Left kidney (tissue), 8 donors: ENCODE measurements at places on chromosomes 1 and 21. TPM values are rescaled to one million over a fixed set of nuclear protein-coding genes. Genes with fewer than 3 reads are reported as not detected.

The DEDD gene
- 57.2 TPM for polyA plus RNA-seq

The LCE2C gene
- not detected for polyA plus RNA-seq

The FNDC5 gene
- polyA plus RNA-seq, result 44.6 TPM

The KCNE2 gene
- polyA plus RNA-seq, result 1.8 TPM

The PCAT6 gene
- 2.9 TPM for polyA plus RNA-seq

The MMP23B gene
- 14.9 TPM for polyA plus RNA-seq

The INSRR gene
- 1.8 TPM for polyA plus RNA-seq

The CD48 gene
- 0.80 TPM for polyA plus RNA-seq

The FCMR gene
- 1.8 TPM for polyA plus RNA-seq

The TMEM51 gene
- polyA plus RNA-seq, result 14.6 TPM

The STUM gene
- polyA plus RNA-seq, result 2.6 TPM

The FOXE3 gene
- polyA plus RNA-seq, result 0.13 TPM

The AKNAD1 gene
- not detected for polyA plus RNA-seq

The S100A9 gene
- 6.2 TPM for polyA plus RNA-seq

The WNT3A gene
- 0.07 TPM for polyA plus RNA-seq

The FAM110D gene
- polyA plus RNA-seq, result 0.63 TPM

The KPRP gene
- not detected for polyA plus RNA-seq

The HLX gene
- 5.3 TPM for polyA plus RNA-seq

The ADAMTS5 gene
- 23.3 TPM for polyA plus RNA-seq

The SPRR1B gene
- not detected for polyA plus RNA-seq

The RAB13 gene
- 151 TPM for polyA plus RNA-seq

The GPR153 gene
- polyA plus RNA-seq, result 5.8 TPM

The GIPC2 gene
- 21.6 TPM for polyA plus RNA-seq

The FHAD1 gene
- polyA plus RNA-seq, result 3.7 TPM

The WNT9A gene
- polyA plus RNA-seq, result 1.3 TPM

The PLA2G2D gene
- polyA plus RNA-seq, result 0.08 TPM

The MTARC1 gene
- 26.8 TPM for polyA plus RNA-seq

The PRAMEF27 gene
- not detected for polyA plus RNA-seq

The DNAJC28 gene
- 6.1 TPM for polyA plus RNA-seq

The ERI3 gene
- 78.9 TPM for polyA plus RNA-seq

The CELA3B gene
- 0.38 TPM for polyA plus RNA-seq

The GJA8 gene
- polyA plus RNA-seq, result 0.80 TPM

The EDN2 gene
- polyA plus RNA-seq, result 2.1 TPM

The CAMK1G gene
- polyA plus RNA-seq, result 5.2 TPM

The TEDDM1 gene
- polyA plus RNA-seq, result 0.20 TPM

The SNAPIN gene
- polyA plus RNA-seq, result 52.0 TPM
